ENCODE measurements at places on chromosomes 11 and 22.

DNA sequence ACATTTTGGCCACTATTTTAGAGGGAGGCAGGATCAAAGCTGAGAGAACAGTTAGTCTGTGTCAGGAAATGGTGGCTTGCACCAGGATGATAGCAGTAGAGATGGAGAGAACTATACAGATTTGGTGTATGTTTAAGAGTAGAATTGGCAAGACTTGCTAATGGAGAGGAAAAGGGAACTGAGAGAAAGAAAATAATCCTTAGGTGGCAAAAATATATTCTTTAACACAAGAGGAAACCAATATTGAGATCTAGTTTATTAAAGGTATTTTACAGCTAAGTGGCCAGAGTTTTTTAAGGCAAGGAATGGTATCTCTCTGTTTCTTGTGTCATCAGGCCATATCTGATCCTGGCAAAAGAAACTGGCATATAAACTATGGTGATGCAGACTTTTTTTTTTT, 278.8 kb downstream of the TMEM135 start:
- no peak for DNase-seq

GRCh38 chr11:27997344-27997743, 110.6 kb downstream of the KIF18A start:
- DNase-seq: peak; percentile 30

DNA sequence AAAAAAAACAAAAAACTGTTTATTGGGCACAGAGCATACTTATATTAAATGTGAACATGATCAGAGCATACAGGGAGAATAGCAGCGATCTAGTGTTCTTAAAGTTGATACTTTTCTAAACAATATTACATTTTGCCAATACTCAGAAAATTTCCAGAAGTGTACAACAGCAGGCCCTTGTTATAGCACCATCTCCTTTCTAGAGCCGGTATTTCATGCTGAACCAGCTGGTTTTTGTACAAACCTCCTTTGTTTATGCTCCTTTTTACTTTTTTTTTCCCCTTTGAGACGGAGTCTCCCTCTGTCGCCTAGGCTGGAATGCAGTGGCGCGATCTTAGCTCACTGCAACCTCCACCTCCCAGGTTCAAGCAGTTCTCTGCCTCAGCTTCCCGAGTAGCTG, 90.7 kb downstream of the PPP6R3 start:
- DNase-seq: no peak

- no peak for DNase-seq
These were observed 33.3 kb downstream of the ELP4 start for GRCh38 chr11:31542862-31543261.

GRCh38 chr22:43293655-43294392, 49.3 kb downstream of the SCUBE1 start:
- DNase-seq: peak; percentile 98

DNA sequence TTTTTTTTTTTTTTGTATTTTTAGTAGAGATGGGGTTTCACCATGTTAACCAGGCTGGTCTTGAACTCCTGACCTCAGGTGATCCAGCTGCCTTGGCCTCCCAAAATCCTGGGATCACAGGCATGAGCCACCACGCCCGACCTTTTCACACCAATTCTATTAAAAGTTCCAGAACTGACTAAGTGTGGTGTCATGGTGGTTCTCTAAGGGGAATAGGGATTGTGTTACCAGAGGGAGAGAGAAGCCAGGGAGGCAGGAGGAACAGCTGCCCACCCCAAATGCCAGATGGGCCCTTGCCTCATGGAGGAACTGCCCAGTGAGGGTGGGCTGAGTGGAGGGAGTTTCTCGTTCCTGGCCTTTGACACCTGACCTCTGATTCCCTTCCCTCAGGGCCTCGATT, 5.9 kb downstream of the RPS6KA4 start:
- no peak for DNase-seq

DNA sequence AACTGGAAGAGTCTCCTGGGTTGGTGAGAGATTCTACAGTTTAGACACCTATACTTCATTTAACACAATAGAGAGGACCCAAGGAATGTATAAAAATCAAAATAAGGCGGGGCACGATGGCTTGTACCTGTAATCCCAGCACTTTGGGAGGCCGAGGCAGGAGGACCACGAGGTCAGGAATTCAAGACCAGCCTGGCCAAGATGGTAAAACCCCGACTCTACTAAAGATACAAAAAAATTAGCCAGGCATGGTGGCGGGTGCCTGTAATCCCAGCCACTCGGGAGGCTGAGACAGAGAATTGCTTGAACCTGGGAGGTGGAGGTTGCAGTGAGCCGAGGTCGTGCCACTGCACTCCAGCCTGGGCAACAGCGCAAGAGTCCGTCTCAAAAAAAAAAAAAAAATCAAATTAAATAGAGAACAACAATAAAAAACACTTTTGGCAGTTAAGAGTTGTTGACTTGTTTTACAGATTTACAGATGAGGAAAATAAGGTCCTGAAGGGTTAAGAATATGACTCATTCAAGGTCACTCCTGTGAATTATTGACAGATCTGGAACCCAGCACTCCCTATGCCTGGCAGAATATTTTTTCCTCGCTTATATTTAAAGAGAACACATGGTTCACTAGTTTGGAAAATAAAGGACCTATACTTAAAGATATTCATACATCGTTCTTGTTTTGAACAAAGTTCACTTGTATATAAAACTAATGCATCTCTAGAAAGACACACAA, 5.2 kb downstream of the LGR4 start:
- no peak for DNase-seq
